Activated gamma-delta T cell treated with Interleukin-2 at 50 U/mL for 16 hours (primary cell): ENCODE measurements at places on chromosomes 5 and 9.
A peak's percentile ranks its signal among the peaks of the same experiment; 100 is the strongest.

GRCh38 chr5:65840071-65840470 is 86.3 kb upstream of the ERBIN start:
- DNase-seq = no peak

GRCh38 chr5:14476786-14477435 is 104.7 kb upstream of the OTULINL start:
- no peak for DNase-seq

GRCh38 chr9:126612813-126613641 is 701 bp upstream of the LMX1B start:
- DNase-seq = no peak

DNA sequence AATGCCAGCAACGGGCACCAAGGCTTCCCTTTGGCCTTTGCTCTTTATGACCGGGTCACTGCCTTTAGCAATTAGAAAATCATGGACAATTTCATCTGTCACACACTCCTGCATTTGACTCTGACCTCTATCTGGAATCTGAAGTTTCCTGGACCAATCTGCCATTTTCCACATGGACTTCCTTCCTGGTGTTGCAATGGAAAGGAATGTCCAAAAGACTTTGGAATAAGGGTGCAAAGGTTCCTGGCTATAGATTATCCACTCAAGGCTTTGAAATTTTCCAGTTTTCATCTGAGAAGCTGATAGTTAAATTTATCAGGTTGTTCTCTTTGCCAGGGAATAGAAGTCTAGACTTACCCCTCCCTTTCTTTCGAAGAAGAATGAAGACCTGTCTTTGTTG is 523.1 kb upstream of the ZNF462 start:
- DNase-seq = no peak

DNA sequence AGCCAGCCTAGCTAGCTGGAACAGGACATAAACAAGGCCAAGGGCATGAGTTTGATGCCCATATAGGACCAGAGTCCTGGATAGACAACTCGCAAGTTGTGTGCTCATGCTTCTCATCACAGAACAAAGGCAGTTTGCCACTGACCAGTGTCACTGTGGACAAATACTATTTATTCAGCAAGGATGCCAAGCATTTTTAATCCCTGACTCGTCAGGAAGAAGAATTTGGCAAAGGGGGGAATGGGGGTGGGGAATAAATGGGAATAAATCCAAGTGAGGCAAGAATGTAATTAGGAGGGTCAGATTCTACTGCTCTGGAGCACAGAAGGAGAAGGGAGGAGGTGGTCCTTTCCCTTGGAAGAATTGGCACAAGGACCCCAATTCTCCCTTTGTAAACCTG is 46.8 kb upstream of the ANKRD55 start:
- no peak for DNase-seq

- DNase-seq = peak; percentile 35
These were observed at the start of gene PPP2R2B for GRCh38 chr5:146878476-146879172. Gene PPP2R2B, minus strand, starts transcription at chr5:146878757.

DNA sequence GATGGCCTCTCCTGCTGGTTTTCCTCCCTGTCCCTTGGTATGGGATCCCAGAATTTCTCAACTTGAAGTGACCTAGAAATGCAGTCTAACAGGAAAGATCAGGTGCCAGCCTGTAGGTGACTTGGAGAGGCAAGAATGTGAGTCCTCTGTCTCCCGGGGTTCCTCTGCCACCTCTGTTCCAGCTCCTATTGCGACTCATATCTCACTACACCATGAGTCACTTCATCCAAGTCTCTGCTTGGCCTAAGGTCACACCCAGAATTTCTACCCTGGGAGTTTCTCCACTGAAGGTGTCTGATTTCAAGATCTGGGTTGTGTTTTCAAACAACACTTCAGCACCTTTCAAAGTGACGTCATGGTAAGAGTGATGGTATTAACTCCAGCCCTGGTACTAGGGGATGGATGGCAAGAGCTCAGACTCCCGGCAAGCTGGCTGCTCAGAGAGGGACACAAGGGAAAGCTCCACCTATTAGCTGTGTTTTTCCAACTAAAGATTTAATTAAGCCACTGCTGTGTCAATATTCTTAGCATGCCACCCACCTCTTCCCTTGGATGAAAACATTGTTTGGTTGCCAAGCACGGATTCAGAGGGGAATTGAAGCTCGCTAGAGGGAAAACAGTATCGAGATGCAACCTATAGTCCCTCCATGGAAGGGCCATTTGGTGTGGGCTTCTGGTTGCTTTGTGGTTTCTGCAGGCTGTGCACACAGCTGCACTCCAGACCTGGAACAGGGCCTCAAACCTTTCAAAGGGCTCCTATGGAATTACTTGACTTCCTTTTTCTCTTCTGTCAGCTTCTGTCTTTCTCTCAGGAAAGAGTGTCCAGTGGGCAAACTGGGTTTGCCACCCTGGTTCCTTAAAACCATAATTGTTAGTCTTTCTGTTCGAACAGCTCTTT is 205.7 kb downstream of the GAS1 start:
- DNase-seq = no peak

GRCh38 chr5:3030511-3031165 is 279.2 kb upstream of the IRX2 start:
- DNase-seq = no peak

DNA sequence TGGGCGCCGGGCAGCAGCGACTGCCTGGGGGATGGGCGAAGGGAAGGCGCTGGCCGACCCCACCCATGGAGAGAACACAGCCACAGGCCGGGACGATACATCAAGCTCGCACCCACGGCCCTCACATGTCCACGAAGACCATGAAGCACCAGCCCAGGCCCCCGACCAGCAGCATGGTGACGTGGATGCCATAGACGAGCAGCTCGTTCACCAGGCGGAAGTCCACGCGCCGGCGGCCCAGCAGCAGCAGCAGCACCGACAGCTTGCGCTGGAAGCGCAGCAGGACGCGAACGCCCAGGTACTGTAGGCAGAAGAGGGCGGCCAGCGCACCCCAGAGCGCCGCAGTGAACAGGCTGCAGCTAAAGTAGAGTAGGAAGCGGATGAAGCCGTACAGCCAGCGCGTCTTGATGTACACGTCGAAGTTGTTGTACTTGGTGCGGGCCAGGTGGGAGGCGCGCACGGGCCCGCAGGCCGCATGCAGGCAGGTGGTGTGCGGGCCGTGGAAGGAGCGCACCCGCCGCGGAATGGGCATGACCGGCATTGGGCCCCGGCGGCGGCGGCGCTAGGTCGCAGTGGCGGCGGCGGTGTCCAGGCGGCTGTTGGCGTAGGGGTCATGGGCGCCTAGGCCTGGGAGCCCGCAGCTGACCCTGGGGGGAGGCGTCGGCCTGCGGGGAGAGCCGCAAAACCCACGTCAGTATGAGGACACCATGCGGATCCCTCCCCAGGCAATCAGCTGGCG is 2.1 kb downstream of the TMEM250 start:
- DNase-seq = no peak

DNA sequence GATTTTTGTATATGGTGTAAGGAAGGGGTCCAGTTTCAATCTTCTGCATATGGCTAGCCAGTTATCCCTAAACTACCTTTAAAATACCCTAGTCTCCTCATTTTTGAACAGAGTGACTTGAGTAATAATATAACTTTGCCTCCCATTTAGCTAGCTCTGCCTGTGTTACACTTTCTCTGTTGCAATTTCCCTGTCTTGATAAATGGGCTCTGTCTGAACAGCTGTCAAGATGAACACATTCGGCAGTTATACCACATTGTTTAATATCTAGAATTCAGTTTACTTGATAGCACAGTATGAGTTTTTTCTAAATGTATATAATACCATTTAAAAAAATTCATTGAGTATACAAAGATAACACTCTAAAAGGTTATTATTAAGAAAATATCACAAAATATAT is 562.9 kb upstream of the FTMT start:
- no peak for DNase-seq

DNA sequence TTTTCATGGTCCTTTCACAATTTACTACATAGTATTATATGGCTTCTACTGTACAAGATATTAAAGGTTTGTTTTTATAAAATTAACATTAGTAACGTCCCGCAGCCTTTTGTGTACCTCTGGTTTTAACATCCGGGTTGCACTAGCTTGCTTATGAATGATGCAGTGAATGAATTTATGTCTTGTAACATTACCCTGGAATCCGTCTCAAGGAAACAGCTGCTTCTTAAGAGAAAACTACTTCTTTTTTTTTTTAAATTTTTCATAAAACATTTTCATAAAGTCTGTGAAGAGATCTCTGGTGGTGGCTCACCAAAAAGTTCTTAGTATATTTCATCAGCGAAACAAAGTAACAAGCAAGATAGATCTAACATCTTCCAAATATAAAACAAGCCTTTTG is 23.6 kb downstream of the MARCHF3 start:
- DNase-seq = no peak

- no peak for DNase-seq
These were observed 9.0 kb upstream of the CATSPER3 start for GRCh38 chr5:134958755-134959154.

- no peak for DNase-seq
These were observed 16.8 kb downstream of the CCT5 start for GRCh38 chr5:10266839-10267238.

GRCh38 chr9:111866976-111867375 is 29.6 kb upstream of the UGCG start:
- DNase-seq = no peak

- DNase-seq = no peak
These were observed 8.7 kb downstream of the HMGCS1 start for GRCh38 chr5:43304525-43304924.

- no peak for DNase-seq
These were observed 8.1 kb downstream of the ARL15 start for GRCh38 chr5:54302267-54302687.

- no peak for DNase-seq
These were observed 29.4 kb upstream of the POMT1 start for GRCh38 chr9:131473198-131473885.

GRCh38 chr5:144788046-144788445 is 617.4 kb downstream of the KCTD16 start:
- DNase-seq = no peak

- no peak for DNase-seq
These were observed 80.1 kb upstream of the CACNA1B start for GRCh38 chr9:137797206-137798120.

DNA sequence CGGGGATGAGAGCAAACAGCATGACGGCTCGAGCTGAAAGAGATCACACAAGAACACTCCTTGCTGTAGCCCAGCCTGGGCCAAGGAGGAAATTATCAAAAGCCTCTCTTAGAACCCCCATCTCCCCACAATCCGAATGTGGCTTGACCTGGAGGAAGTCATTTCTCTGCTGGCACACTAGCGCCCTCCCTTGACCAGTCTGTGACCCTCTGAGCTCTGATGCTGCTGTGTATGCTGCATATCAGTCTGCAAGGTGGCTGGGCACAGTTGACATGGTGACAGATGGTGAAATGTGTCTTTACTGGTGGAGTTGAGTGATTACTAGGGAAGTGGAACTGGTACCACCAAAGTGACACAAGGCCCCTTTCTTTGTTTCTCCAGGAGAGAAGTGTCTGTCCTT is 3.3 kb downstream of the SLC46A2 start:
- no peak for DNase-seq

GRCh38 chr5:173435447-173435846 is 107.2 kb upstream of the STC2 start:
- DNase-seq = no peak

DNA sequence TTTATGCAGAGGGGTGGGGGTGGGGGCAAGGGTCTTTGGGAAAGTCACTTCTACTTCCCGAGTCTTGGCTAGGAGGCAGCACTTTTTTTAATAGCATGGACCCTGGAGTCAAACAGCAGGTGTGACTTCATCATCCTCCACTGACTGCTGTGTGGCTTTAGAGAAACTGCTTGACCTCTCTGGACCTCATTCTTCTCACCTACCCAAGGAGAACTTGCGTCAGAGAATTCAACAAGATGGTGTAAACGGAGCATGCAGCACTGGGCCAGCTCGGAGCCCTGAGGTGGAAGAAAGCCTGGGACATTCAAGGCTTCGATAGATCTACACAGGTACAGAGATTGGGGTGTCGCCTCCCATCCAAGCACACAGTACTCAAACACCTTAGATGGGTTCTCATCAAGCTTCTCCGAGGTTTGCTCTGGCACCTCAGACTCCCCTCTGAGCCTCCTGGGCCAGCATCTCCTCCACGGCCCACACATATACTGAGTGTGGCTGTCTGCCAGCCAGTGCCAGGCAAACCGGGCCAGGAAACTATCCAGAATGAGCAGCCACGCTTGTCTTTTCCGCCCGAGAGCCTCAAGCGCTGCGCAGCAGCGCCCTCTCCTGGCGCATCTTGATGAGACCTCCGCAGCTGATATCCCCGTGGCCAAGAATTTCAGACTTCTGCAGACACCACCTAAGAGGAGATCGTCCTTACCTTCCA is 4.6 kb upstream of the SLC25A48 start:
- no peak for DNase-seq

GRCh38 chr5:60639544-60639943 is 60.4 kb downstream of the DEPDC1B start:
- DNase-seq = no peak

DNA sequence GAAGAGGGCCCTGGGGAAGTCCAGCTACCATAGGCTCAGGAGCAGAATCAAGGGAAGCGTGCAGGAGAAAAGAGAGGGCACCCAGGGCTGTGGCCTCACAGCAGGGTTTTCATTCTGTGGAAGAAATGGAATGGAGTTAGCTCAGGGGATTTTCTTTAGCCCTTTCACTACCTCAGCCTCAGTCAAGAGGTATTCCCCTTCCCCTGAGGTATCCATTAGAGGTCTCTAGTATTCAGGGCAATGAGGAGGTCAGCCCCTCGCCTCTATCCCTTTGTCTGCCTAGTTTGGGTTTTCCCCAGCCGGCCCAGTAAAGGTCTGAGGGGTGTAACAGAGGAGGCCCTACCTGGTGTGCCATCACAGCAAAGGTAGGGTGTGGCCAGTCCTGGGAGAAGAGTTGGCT is 21.5 kb downstream of the GFRA3 start:
- no peak for DNase-seq

DNA sequence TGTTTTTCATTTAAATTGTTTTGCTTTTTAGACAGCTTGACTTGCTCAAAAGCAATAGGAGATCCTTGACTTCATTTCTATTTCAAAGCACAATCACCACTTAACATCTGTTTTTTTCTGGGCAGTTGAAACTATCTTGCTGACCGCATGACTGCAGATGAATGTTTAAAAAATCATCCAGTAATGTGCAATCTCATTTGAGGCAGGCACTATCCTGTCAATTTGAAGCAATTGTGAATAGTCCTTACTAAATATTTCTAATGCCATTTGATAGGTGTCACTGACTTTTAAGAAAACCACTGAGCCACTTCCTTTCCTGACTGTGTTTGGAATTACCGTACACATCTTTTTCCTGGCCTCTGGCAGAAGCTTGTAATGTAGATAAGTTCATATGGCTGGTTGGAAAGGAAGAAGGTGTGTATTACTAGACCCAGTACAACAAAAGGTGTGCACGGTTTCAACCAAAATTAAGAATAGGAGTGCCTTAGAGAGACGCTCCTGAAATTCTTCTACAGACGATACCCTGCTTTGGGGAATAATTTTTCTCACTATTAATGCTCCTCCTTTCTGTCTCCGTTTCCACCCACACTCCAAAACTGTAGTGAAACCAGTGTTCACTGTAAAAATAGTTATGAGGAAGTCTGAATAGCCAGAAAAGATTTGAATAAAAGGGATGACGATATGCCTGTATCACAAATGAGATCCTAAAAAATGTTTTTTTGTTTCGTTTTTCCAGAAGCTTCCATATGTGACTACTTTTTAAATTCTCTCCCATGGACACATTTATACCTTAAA is 136.7 kb upstream of the MOCS2 start:
- DNase-seq = no peak

- no peak for DNase-seq
These were observed 119.1 kb upstream of the RASEF start for GRCh38 chr9:83182071-83182470.

- DNase-seq = no peak
These were observed 51.3 kb upstream of the FREM1 start for GRCh38 chr9:14961372-14962068.

- DNase-seq = no peak
These were observed 419.0 kb upstream of the DAB2 start for GRCh38 chr5:39843767-39844166.
